Mucosa of gallbladder (tissue), 1 donor: ENCODE measurements at places on chromosomes 12 and 14. TPM values are rescaled to one million over a fixed set of nuclear protein-coding genes. Genes with fewer than 3 reads are reported as not detected.

Gene TROAP
- total RNA-seq = 2.0 TPM

Gene EML5
- total RNA-seq = 1.7 TPM

Gene NEDD8
- total RNA-seq = 121 TPM

Gene SLC39A2
- not detected for total RNA-seq

GRCh38 chr14:20607617-20608016, 16.4 kb upstream of the RNASE12 start:
- no peak for DNase-seq

- DNase-seq = no peak
Observed at GRCh38 chr14:104715416-104715815, 8.6 kb upstream of the ADSS1 start.

DNA sequence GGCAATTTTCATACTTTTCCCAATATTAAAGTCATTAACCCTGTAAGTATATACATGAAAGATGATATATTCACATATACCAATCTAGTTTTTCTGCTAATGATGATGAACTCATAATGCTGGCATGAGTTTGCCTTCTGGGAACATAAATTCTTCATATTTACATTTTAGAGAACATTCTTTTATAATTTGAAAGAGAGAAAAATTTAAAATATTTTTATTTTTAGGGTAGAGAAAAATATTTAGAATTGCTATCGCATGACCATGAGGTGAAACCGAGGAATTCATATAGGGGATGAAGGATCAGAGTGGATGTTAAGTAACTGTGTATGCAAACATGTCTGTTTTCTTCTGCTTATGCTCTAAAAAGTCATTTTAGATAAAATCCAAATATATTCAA, 825.3 kb upstream of the FLRT2 start:
- DNase-seq = no peak

- no peak for DNase-seq
Observed at GRCh38 chr14:54169254-54169924, 212.8 kb upstream of the BMP4 start.

DNA sequence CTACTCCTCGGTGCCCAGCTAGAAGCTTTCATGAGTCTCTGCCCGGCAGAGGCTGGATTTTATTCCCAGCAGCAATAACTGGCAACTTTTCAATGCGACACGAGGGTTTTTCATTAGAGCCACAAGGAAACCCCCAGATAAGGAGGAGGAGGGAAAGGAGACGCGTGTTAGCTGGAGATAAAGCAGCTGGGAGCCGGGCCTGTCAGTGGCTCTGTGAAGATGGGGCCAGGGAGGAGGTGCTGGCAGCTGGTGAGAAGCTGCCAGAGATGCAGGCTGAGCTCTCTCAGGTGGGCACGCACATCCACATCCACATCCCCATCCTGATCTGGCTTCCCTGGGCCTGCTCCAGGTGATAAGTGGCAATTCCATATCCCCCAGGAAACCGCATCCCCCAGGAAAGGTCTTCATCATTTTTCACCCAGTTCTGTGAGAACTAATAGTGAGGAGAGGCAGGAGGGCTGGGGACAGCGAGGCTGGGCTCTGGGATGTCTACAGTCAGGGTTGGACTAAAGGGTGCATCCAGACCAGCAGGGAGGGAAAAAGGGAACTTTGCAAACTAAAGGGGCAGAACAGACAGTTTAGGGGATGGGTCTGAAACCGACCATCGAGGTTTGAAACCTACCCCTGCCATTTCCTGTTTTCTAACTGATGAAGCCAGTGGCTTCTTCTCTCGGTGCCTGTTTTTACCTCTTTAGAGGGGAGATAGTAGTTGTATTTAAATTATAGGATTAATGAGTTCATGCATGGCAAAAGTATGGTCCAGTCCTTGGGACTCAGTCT, 413.2 kb downstream of the DPF3 start:
- no peak for DNase-seq

DNA sequence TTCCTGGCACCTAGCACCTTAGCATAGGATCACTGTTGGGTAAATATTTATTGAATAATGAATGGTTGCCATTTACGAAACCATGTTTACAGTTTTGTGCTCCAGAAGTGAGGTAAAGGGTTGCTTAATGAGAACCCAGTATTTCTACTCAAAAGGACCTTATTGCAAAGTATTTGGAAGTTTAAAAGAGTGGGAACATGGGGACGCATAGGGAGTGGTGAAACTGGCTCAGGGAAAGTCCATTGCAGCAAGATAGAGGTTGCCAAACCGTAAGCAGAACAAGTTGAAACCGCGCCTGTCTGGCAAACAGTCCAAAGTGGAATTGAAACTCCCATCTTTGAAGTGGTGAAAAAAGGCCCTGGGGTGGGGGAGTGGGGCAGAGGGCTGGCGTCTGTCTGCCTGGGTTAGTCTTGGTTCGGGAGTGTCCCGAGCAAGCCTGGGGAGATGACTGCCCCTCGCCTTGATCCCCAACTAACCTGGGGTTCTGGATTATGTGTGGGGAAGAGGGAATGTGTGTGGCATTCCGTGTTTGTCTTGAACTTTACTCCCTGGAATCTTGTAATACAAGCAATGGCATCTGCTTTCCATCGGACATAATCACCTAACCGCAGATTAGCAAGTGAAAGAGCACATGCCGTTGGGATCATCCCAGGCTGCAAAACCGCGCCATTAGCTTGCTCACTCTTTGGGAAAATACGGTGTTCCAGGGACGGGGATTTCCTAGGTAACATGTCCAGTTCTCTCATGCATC, 7.2 kb downstream of the ALDH2 start:
- DNase-seq = peak; percentile 82

GRCh38 chr12:69534389-69534822, 50.9 kb upstream of the CCT2 start:
- peak; percentile 66 for DNase-seq

DNA sequence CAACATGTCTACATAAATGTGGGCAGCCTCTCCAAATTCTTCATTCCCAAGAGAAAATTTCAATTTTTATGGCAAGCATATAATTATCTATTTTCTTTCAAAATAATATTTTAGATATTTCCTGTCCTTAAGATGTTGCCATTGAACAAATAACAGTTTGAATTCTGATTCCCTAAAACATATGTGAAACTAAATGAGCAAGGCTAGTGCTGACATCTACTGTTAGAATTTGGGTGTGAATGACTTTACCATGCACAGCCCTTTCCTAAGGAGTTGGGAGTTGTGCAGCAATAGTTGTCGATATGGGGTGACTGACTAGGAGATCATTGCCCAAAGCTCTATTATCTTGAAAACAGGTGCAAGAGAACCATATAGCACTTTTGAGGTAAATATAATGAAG, 108.2 kb upstream of the SLC38A4 start:
- DNase-seq = no peak

DNA sequence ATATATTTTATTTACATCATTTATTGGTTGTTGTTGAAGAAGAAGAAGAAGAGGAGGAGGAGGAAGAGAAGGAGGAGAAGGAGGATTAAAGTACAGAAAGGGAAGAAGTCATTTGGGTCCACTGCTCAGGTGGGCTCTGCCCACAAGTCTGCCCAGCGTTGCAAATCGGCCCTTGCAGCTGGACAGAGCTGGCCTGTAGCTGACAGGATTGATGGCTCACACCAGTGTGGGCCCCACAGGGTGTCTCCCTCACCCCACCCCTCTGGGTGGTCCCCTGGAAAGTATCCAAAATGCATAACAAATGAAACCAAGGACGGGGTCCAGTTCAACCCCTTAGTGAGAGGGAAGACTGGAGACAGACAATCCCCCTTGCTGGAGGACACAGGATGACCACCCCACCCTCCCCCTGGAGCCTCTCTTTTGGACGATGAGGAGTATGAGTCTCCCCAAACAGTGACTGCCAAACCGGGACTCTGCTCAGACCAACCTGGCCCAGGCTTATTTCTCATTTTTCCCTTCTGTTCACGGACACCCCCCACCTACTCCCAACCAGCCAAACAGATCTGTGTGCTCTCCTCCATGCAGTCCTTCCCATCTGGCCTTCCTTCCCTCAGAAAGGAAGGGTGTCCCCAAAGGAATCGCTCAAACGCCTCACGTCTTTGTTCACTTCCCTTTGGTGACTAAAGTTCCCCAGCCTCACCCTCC, 17.7 kb downstream of the DPF3 start:
- DNase-seq = no peak

DNA sequence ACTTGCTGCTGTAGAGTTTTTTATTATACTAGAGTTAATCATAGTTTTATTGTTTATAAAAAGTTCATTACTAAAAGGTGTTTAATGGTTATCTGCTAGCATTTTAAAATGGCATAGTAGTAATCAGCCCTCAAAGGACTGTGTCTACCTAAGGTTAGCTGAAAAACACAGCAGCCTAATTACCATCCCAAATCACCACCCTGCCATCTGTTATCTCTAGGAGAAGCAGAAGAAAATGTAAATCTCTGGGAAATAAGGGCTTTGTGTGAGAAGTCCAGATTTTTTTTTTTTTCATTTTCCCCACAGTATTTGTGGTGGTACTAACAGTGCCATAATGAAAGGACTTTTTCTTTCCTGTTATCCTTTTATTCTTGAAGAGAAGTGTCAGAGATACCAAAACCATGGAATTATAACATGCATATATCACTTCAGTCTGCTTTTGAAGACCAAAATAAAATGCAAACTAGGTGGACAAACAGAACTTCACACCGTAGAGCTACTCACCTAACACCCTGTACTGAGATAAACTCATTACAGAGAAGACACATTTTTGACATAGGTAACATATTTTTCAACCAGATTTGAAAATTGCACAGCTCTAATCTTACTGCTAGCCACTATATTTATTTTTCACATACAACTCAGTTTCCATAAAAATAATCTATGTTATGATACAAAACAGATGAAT, 876.2 kb downstream of the C12orf50 start:
- no peak for DNase-seq

GRCh38 chr14:81529391-81529790, 4.3 kb downstream of the SEL1L start:
- no peak for DNase-seq
